ENCODE measurements at places on chromosomes 7 and 10.

GRCh38 chr7:147607157-147607800, 983.3 kb upstream of the C7orf33 start:
- no peak for DNase-seq

DNA sequence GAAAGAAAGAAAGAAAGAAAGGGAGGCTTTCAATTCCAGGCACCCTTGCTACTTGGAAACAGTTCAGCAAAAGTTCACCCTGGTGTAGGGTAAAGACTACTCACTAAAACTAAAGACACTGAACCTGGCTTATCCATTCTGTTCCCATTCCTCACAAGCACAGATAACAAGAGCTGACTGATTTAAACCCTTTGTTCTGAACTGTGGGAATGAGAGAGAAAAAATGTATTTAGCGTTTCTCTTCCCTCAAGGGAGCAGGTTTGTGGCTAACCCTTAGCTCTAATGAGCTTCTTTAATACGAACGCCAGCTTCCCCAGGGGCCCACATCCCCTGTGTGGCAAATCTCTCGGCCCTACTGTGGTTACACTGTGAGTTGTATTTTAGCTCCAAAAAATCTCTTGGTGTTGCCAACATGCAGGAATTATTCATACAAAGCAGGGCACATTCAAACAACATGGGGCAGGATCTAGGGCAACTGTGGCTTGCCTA, 23.3 kb downstream of the PRTFDC1 start:
- no peak for DNase-seq

DNA sequence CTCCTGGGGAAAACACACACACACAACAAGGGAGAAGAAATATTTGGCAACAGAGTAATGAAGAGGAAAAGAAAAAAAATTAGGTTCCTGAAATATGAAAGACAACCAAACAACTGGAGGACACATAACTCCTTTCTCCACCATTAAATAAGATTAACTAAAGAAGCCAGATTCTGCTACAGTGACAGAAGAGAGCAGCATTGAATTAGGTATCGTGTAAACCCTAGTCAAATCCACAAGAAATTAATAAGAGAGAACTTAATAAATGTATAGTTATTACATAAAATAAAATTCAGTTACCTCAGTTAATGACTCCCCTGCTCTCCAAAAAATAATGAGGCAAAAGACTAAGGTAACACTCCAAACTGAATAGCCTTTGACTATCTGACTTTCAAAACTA, 306.7 kb downstream of the CRPPA start:
- no peak for DNase-seq

GRCh38 chr7:108459922-108460551, 3.8 kb upstream of the NRCAM start:
- DNase-seq: no peak

- DNase-seq: no peak
Observed at GRCh38 chr10:71357792-71358265, 38.8 kb downstream of the SLC29A3 start.

GRCh38 chr7:139084709-139085108, 24.8 kb downstream of the ZC3HAV1 start:
- DNase-seq: no peak

DNA sequence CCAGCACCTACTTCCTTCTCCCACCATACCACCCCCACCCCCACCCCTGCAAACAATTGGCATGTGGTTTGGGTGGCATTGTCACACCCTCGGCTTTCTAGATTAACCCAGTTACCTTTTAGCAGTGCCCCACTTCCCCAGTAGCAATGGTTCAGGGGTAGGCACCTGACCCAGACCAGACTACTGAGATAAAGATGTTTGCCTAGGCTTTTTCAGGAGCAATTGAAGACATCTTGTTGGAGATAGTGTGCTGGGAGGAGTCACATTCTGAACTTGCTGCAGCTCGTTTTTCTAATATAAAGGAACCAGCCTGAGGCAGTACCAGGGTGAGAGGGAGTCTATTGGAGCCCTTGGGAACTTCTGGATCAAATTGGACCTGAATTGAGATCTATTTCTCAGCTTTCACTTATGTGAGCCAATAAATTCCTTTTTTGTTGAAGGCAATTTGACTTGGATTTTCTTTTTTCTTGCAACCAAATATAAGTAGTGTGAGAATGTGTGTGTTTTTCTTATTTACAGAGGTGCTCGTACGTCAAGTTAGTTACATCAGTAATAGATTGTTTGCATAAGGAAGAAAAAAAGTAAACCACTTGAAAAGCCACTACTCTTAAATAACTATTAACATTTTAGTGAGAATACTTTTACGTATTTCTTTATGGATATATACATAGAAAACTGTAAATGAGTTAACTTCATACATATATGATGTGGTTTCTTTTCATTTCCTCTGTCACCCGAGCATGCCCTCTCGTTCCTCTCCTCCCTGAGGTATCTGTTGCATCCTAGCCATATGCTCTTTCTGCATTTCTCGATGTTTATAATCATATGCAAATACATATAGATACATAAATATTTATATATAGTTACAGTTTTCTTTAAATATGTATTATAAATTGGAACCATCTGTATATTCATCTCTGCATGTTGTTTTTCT, 38.0 kb downstream of the RAB18 start:
- DNase-seq: no peak

GRCh38 chr10:26859241-26860101, 1.3 kb downstream of the ABI1 start:
- no peak for DNase-seq

DNA sequence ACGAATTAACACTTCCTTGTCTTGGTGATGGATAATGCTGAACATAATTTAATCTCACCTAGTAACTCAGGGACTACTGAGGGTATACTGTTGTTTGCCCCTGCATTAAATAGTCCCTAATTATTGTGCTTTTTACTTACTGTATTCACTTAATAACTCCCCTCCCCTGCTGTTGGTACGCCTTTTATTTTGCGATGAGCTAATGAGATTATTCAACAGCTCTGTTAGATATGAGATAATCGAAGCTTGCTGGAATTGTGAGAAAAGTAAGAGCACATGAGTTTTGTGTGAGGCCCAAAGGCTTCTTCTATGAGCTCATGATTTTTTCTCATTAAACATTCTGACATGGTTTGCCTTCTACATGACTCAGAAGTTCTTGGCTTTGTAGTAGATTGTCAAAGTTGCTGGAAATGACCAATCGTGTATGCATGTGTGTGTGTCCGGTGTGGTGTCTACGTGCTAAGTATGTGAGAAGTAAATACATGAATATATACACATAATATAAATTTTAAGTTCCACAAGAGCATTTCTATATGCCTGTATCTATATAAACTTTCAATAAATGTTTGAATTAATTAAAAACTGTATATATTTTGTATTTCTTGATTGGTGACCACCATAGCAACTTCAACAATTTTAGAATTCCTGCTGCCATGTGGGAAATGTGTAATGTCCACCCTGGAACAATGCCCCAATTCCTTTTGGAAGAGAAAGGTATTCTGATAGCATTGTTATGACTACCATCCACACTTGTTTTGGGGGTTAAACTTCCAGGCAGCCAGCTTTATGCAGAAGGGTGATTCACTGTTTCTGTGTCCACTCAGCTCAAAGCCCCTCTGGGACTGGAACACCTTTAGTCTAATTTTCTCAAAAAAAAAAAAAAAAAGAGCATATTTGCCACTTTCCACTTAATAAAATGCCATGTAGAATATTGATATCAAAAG, 106.2 kb downstream of the SAMD9 start:
- DNase-seq: no peak

DNA sequence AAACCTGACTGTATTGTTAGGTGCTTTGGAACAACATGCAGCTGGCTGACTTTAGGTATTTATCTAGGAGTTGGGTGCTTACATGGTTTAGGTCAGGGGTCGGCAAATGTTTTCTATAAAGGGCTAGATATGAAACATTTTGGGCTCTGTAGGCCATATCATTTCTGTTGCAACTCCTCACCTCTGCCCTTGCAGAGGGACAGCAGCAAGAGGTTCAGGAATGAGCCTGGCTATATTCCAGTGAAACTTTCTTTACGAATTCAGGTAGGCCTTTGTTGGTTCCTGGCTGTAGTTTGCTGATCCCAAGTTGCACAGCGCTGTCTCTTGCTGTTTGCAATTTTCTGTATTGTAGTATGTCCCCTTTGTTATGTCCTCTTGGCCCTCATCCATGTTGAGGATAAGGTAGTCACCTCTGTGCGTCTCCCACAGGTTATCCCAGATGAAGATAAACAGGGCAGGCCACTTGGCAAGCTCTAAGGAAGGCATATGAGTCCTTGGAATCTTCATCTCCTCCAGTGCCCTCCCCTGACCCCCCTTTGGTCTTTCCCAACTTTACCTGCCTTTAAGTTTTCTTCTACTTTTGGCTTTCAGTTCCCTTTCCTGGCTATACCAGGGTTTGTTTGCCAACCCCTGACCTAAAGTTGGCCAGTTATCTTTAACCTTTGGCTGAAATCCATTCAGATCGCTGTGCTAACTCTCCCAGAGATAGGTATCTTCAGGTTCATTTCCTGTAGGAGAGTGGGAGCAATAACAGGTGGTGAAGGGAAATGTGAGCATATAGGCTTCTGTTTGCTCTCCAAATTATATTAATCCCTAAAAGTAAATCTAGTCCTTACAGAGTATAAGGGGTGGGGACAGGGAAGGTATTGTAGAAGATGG, 36.1 kb downstream of the SGPL1 start:
- peak; percentile 47 for DNase-seq

DNA sequence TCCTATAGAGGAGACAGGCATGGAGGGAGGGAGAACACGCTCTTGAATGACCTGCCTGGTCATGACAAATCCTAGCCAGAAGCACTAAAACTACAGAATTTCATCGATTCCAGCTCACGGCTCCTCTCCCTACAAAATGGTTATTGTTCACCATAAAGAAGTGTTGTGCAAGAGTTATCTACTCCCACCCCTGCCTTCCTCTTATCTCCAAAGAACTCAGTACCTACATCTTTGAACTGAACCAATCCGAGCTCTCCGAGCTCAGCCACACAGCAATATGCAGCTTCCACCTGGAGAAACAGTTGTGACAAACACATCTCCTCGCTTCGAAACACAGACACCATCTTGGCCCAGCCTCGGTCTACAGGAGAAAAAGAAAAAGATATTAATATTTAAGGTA, 26.9 kb upstream of the TMEM213 start:
- DNase-seq: no peak

DNA sequence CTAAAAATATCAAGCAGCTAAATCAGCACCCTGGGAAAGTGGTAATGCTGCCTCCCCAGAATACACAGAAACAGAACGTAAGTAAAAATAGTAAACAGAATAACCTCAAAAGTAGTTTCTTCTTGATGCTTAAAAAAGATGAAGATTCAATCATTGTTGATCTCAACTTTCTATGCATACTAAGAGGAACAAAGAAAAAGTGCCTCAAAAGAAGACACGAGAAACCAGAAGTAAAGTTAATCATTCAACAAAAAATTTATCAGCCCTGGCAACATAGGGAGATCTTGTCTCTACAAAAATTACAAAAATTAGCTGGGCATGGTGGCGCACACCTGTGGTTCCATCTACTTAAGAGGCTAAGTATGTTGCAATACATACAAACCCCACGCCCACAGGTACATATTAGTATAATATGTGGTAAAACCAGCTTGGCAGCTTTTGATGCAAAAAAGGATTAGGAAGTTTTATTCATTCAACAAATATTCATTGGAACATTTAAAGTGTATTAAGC, 153.7 kb downstream of the NRBF2 start:
- no peak for DNase-seq

DNA sequence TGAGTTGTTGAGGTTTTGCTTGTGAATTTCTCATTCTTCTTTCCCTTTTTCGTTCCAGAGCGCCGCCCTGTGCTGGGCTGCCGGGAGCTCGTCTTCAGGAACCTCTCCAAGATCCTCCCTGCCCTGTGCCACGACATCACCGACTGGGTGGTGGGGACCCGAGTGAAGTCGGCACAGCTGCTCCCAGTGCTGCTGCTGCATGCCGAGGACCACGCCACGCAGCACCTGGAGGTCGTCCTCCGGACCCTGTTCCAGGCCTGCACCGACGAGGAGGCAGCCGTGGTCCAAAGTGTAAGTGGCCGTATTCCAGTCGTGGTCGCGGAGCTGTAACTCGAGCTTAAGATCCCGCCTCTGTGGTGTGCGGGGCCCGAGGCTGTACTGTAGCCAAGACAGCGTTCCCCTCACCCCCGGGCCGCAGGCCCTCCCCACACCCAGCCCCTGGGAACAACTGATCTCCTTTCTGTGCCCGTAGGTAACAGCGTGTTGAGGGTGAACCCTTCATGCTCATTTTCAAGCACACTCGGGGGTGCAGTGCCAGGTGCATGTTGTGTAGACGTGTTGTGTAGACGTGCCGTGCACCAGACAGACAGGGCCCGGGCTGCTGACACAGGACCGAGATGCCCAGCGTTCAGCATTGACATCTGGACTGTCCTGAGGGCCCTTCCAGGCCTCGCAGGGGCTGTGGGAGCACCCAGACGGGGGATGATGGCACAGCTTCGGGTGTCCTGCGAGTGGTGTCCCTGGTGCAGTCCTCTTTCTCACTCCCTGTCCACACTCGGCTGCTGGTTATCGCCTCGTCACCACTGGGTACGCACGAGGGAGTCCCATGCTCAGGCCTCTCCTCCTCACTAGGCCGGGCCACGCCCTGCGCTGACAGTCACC, 27.7 kb upstream of the PRKAR1B start:
- DNase-seq: peak; percentile 71

DNA sequence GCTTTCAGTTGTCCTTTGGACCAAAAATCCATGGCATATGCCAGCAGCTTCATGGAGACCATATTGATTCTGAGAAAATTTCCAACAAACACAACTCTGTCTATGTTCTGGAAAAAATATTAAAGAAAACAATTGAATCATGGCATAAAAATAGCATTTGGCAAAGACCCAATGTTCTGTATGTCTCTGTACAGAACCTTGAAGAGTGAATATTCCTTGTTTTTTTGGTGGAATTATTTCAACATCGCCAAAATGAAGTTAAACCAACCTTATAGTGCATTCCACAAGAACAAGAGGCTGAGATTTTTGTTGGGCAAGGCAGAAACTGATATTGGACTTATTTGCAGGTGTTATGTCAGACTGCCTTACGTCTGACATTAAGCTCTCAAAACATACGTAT, 53.3 kb upstream of the SLC16A12 start:
- no peak for DNase-seq

DNA sequence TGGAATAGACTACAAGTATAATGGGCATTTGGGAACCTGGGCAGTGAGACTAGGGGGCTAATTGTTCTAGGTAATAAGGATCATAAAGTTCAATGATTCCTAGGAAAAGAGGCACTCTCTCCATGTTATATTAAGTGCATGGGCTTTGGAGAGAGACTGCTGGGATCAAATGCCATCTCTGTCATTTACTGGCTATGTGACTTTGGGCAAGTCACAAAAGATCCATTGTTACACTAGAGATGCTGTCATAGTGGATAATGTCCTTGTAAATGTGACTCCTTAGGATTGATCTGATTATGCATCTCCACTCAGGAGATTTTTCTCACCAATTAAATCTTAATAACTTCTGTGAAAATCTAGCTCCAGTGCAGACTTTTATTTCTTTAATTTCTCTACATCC, 156.3 kb upstream of the CACNA2D1 start:
- DNase-seq: no peak

GRCh38 chr10:100868382-100868781, 44.4 kb upstream of the SLF2 start:
- DNase-seq: no peak

DNA sequence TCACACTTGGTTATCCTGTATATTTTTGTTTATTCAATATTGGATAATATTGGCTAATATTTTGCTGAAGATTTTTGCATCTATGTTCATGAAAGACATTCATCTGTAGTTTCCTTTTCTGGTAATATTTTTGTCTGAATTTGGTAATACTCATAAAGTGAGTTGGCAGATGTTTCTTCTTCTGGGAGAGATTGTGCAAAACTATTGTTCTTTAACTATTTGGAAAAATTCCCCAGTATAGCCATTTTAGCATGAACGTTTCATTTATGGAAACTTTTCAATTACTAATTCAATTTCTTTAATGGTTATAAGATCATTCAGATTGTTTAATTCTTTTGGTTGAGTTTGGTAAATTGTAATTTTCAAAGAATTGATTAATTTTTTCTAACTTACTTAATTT, 560.8 kb upstream of the FZD8 start:
- DNase-seq: no peak

Measured in pancreas (tissue), 10 donors.